ENCODE measurements at places on chromosomes 5 and 9. TPM values are rescaled to one million over a fixed set of nuclear protein-coding genes. Genes with fewer than 3 reads are reported as not detected.

GRCh38 chr9:117095081-117095480 is 319.8 kb downstream of the ASTN2 start:
- no peaks in the 10 kb centered on the region for H3K27me3 ChIP-seq
- H3K36me3 ChIP-seq = no peaks in the 10 kb centered on the region
- H3K4me1 ChIP-seq = no peaks in the 10 kb centered on the region
- H3K4me3 ChIP-seq = no peak overlapping the region
- DNase-seq = no peak
- no peak overlapping the region for H3K27ac ChIP-seq

- H3K27ac ChIP-seq = no peak overlapping the region
- DNase-seq = no peak
- no peaks in the 10 kb centered on the region for H3K36me3 ChIP-seq
- peaks cover 19% of the 10 kb centered on the region for H3K27me3 ChIP-seq
- H3K4me1 ChIP-seq = no peaks in the 10 kb centered on the region
- no peak overlapping the region for H3K4me3 ChIP-seq
Observed at GRCh38 chr9:87671925-87672324, 54.0 kb upstream of the CTSL start.

- no peaks in the 10 kb centered on the region for H3K36me3 ChIP-seq
- DNase-seq = no peak
- H3K4me3 ChIP-seq = no peak overlapping the region
- H3K27me3 ChIP-seq = peaks cover 15% of the 10 kb centered on the region
- H3K27ac ChIP-seq = no peak overlapping the region
Observed at GRCh38 chr9:31390403-31391025, 993.9 kb upstream of the ACO1 start.

DNA sequence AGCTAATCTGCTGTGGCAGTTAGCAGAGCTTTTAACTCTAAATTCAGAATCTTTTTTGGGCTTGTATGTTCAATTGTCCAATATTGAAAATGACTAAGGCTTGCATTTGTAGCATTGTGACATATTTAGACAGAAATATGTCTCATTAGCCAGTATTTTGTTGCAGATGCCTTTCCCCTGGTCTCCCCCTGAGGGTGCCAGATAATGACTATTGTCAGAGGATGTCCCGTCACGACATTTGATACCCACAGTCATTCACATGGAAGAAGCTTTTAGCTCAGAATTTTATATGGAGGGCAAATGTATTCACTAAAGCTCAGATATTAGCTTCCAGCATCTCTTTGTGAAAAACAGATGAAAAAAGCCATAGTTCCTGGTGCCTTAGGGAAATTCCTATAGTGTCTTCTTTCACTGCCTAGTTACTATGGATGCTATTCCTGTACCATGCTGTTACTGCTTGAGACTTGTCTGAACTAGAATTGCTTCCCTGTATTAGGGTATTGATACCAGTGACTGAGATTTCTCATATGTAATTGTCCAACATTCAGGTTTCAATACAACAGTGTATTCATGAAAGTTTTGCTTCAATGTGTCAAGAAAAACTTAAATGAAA is 96.2 kb downstream of the CCDC192 start:
- peaks cover 7% of the 10 kb centered on the region for H3K4me1 ChIP-seq
- no peak overlapping the region for H3K4me3 ChIP-seq
- H3K27ac ChIP-seq = no peak overlapping the region
- H3K27me3 ChIP-seq = no peaks in the 10 kb centered on the region

GRCh38 chr5:42483472-42484154 is 60.4 kb downstream of the GHR start:
- no peaks in the 10 kb centered on the region for H3K36me3 ChIP-seq
- no peak overlapping the region for H3K4me3 ChIP-seq
- H3K4me1 ChIP-seq = peaks cover 5% of the 10 kb centered on the region
- H3K27me3 ChIP-seq = no peaks in the 10 kb centered on the region
- no peak overlapping the region for H3K27ac ChIP-seq

GRCh38 chr9:76116913-76117312 is 226.4 kb downstream of the PCSK5 start:
- DNase-seq = no peak
- no peaks in the 10 kb centered on the region for H3K36me3 ChIP-seq
- no peak overlapping the region for H3K4me3 ChIP-seq

DNA sequence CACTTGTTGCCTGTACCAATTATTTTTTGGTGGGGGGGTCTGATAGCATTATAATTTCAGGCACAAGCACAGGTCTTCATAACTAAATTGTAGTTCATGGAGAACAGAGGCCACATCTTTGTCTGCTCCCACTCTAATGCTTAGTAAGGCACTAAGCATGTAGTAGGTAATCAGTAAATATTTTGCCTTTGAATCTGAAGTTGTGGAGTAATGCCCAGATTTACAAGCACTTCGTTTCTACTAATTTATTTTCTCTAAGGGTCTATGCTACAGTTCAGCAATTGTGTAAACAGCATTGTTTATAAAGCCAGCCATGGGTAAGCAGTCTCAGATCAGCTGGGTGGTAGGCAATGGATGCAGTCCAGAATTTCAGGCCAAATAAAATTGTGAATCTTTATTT is 78.6 kb downstream of the GRIA1 start:
- no peaks in the 10 kb centered on the region for H3K27me3 ChIP-seq
- H3K36me3 ChIP-seq = no peaks in the 10 kb centered on the region
- no peak for DNase-seq
- no peak overlapping the region for H3K27ac ChIP-seq

DNA sequence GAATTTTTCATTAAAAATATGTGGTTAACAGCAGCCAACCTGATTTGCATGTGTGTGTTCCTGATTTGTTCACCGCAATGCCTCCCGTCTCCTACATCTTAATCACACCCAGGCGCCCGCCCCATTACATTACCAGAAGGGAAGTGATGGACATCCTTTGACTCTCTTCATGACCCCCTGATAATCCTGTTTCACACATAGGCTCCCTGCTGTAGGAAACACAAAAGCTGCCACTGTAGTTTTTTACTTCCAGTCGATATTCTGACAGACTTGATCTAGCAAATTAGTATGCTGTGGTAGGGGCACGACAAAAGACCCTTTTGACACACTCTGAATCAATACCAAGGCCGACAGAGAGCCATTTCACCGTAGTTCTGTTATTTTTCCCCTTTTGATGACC is 287.8 kb upstream of the ISL1 start:
- H3K27me3 ChIP-seq = no peaks in the 10 kb centered on the region
- H3K27ac ChIP-seq = no peak overlapping the region
- H3K36me3 ChIP-seq = no peaks in the 10 kb centered on the region
- H3K4me1 ChIP-seq = no peaks in the 10 kb centered on the region

DNA sequence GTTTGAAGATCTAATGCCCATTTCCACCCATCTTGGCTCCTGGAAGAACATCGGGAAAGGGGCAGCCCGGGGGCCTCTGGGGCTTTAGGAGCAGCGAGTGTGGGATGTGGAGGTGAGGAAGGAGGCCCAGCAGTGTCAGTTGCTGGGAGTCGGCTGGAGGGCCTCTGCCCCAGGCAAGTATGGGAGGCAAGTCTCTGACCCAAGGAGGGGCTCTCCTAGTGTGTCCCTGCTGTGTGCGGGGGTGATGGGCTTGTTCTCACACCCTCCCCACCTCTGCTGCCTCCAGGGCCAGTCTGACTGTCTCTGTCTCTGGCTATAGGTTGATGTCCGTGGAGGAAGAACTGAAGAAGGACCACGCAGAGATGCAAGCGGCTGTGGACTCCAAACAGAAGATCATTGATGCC is 129.7 kb downstream of the DAB2IP start:
- H3K36me3 ChIP-seq = no peaks in the 10 kb centered on the region
- no peak for DNase-seq
- no peaks in the 10 kb centered on the region for H3K4me1 ChIP-seq
- H3K27me3 ChIP-seq = no peaks in the 10 kb centered on the region

DNA sequence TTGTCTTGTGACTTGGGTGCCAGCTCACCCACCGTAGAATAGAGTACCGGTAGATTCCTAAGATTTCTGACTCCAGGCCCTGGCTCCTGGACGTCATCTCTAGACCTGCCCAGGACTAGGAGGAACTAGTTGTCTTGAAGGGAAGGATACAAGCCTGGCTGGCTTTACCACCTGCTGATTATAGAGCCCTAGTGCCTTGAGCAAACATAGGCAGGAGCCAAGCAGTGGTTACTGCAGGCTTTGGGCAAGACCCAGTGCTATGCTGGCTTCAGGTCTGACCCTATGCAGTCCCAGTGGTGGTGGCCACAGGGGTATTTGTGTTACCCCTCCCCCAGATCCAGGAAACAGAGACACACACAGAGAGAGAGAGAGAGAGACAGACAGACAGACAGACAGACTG is 606.2 kb downstream of the PDE4D start:
- no peaks in the 10 kb centered on the region for H3K36me3 ChIP-seq
- no peaks in the 10 kb centered on the region for H3K27me3 ChIP-seq
- no peaks in the 10 kb centered on the region for H3K4me1 ChIP-seq
- no peak overlapping the region for H3K27ac ChIP-seq
- no peak for DNase-seq
- H3K4me3 ChIP-seq = no peak overlapping the region

- H3K27me3 ChIP-seq = no peaks in the 10 kb centered on the region
Observed at GRCh38 chr9:81819859-81820546, 108.2 kb upstream of the SPATA31D4 start.

- peak; percentile 79 for DNase-seq
- H3K4me3 ChIP-seq = peak overlapping the region; percentile 90
- H3K27me3 ChIP-seq = no peaks in the 10 kb centered on the region
- peaks cover 36% of the 10 kb centered on the region for H3K4me1 ChIP-seq
- peak overlapping the region; percentile 71 for H3K27ac ChIP-seq
Observed at GRCh38 chr5:173615884-173616576, 420 bp downstream of the BOD1 start.

DNA sequence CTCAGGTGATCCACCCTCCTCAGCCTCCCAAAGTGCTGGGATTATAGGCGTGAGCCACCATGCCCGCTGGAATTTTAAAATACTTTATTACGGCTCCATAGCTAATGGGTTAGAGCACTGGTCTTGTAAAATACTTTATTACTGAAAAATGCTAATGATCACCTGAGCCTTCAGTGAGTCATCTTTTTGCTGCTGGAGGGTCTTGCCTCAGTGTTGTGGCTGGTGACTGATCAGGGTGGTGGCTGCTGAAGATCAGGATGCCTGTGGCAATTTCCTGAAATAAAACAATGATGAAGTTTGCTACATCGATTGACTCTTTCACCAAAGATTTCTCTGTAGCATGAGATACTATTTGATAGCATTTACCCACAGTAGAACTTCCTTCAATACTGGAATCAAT is 26.0 kb upstream of the GNE start:
- H3K4me3 ChIP-seq = no peak overlapping the region
- no peaks in the 10 kb centered on the region for H3K36me3 ChIP-seq
- H3K27me3 ChIP-seq = no peaks in the 10 kb centered on the region

DNA sequence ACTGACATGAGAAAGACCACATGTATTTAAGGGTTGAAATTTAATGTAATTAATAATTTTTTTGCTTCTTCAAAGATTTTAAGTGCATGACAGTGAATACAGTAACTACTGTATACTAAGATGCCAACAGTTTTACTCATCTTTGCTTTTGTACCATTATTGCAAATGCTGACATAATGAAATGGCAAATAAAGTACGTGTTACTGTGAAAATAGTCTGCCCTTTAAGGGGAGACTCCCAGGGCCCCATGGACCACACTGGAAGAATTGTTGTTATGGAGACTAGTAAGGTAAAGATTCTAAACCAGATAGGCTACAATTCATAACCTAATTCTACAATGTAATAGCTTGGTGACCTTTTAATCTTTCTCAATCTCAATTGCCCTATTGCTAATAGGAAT is 84.7 kb downstream of the NR3C1 start:
- peak overlapping the region; percentile 54 for H3K27ac ChIP-seq
- peak; percentile 32 for DNase-seq
- no peaks in the 10 kb centered on the region for H3K27me3 ChIP-seq
- H3K4me1 ChIP-seq = peaks cover 41% of the 10 kb centered on the region

DNA sequence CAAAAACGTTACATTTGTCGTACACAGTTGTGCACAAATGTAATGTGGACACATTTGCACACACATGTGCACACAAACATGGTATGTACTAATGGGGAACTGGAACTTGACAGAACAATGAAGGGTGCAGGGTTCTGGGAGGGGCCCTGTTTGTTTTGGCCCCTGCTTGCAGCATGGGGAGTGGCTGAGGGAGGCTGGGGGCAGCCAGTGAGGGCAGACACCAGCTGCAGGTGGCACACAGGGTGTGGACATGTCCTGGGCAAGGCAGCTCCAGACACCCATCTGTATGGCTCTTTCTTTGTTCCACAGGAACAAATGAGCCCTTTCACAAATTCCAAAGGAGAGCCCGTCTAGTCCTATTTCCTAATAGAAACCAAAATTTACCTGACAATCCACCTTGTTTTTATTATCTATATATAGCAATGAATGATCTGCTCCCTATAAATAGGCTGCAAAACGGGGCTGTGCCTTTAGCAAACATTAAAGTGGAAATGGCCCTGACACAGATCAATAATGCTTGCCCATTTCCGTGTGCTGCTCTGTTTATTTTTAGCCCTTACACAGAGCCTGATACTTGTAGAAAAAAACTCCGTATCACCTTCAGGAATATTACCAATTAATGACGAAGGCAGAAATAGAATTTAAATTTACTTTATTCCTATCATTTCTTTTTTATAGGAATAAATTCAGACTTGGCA is 26.4 kb downstream of the MARCHF3 start:
- no peaks in the 10 kb centered on the region for H3K27me3 ChIP-seq

DNA sequence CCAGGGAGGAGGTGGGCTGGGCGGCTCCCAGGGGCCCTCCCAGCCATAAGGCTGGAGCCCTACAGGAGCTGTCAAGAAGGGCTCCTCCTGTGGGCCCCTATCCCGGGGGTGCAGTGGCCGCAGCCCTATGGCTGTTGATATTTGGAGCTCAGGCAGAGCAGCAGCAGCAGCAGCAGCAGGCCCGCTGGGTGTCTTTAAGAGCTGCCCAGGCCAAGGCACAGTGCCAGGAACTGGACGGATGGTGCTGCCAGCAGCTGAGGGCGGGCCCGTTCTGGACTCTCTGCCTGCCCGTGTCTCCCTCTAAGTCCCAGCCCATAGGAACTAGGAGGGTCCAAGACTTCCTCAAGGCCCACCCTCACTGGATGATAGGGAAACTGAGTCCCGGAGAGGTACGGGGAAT is 3.6 kb downstream of the AK1 start:
- no peak overlapping the region for H3K4me3 ChIP-seq
- no peak for DNase-seq
- H3K27me3 ChIP-seq = no peaks in the 10 kb centered on the region

- peaks cover 29% of the 10 kb centered on the region for H3K27me3 ChIP-seq
- no peaks in the 10 kb centered on the region for H3K36me3 ChIP-seq
- H3K27ac ChIP-seq = no peak overlapping the region
- H3K4me3 ChIP-seq = no peak overlapping the region
- no peaks in the 10 kb centered on the region for H3K4me1 ChIP-seq
Observed at GRCh38 chr5:127418367-127418766, 99.1 kb upstream of the PRRC1 start.

Gene CLIC3
- 1.4 TPM for total RNA-seq

Gene MARVELD2
- total RNA-seq = 12.5 TPM

Gene C5orf58
- not detected for total RNA-seq

Gene ADGRD2
- not detected for total RNA-seq

Gene HARS2
- 23.3 TPM for total RNA-seq
